ENCODE measurements at places on chromosomes 5 and 9.
A peak's percentile ranks its signal among the peaks of the same experiment; 100 is the strongest.

DNA sequence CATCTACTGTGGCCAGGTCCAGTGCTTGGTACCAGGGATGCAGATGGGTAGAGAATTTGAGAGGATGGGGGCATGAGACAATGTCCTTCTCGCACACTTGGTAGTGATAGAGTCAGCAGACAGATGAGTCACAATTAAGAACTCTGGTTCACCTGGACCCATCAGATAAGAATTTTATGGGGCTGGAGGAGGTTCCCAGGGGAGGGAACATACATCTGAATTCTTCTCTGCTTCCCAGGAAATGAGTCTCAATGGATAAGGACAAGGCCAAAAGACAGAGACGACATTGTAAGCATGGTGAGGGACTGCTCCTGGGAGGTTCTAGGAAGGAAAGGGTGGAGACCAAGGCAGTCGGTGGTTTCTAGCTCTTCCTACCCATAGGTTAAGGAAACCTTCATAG lies 5.3 kb downstream of the SLC4A9 start:
- DNase-seq = no peak

DNA sequence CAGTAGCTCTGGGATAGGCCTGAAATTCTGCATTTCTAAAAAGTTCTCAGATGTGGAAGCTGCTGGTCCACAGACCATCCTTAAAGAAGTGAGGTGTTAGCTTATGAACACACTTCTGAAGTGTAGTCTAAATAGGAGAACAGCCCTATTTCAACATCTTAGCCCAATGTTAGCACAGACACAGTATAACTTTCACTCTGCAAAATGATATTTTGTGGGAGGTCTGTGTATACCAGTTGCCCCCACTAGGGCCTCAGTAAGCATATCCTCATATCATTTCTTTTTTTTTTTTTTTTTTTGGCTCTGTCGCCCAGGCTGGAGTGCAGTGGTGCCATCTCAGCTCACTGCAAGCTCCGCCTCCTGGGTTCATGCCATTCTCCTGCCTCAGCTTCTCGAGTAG lies 7.5 kb upstream of the HABP4 start:
- DNase-seq = no peak

GRCh38 chr5:81854485-81854884 lies 103.6 kb upstream of the SSBP2 start:
- no peak for DNase-seq

- no peak for DNase-seq
These were observed 125.8 kb downstream of the ARRDC3 start for GRCh38 chr5:91257301-91257700.

DNA sequence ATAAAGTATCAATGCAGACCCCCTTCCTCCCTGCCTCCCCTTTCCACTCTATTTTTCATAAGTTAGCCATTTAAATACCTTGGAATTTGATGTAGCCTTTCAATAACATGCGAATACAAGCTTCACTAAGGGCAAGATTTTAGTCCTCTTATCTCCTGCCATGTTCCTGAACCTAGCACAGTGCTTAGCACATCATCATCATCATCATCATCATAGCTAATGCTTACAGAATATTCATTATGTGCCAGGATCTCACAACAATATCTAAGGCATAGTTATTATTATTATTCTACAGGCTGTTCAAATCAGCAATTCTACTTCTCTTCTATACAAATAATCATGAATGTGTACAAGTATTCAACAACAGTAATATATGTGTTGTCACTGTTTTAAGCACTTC lies 20.4 kb downstream of the KLHL3 start:
- no peak for DNase-seq

GRCh38 chr5:38725371-38725865 lies 120.4 kb upstream of the OSMR start:
- DNase-seq = no peak

DNA sequence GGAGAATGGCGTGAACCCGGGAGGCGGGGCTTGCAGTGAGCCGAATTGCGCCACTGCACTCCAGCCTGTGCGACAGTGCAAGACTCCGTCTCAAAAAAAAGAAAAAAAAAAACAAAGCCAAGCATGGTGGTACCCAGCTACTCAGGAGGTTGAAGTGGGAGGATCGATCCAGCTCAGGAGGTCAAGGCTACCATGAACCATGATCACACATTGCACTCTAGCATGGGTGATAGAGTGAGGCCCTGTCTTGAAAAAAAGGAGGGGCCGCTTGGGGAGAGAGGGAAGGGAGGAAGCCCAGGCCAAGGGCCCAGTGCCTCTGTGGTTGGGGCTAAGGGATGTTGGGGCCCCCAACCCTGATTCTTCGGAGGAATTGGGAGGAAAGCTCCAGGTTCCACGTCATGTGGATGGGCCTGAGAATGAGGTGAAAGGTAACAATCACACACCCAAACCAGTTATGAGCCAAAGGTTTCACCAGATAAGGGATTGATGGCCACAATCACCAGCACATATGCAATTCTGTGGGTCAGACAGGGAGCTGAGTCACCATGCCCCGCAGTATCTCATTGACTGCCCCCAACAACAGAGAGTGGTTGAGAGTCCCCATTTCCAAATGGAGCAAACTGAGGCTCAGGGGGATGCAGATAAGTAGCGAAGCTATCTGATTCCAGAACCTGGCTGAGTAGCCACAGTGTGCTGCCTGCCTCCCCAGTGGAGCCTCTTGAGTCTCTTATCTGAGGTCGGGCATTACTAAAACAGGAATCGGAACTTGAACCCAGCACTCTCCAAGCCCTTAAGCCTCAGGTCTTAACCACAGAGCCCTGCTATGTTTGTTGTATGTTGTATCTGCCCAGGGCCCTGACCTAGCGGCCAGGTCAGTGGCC lies 20.5 kb downstream of the SWI5 start:
- DNase-seq = no peak

- DNase-seq = no peak
These were observed 4.7 kb upstream of the ISCA1 start for GRCh38 chr9:86287013-86287412.

- peak; percentile 40 for DNase-seq
These were observed 44.8 kb downstream of the PARP8 start for GRCh38 chr5:50711280-50711679.

- DNase-seq = no peak
These were observed 1.9 kb downstream of the TEX53 start for GRCh38 chr9:114655689-114656088.

GRCh38 chr5:95895771-95896170 lies 65.9 kb downstream of the ELL2 start:
- no peak for DNase-seq

- no peak for DNase-seq
These were observed 100.6 kb downstream of the EFNA5 start for GRCh38 chr5:107570181-107570580.

GRCh38 chr5:35540002-35540401 lies 77.7 kb upstream of the SPEF2 start:
- no peak for DNase-seq

- no peak for DNase-seq
These were observed 115.1 kb upstream of the CCDC152 start for GRCh38 chr5:42641336-42642005.

DNA sequence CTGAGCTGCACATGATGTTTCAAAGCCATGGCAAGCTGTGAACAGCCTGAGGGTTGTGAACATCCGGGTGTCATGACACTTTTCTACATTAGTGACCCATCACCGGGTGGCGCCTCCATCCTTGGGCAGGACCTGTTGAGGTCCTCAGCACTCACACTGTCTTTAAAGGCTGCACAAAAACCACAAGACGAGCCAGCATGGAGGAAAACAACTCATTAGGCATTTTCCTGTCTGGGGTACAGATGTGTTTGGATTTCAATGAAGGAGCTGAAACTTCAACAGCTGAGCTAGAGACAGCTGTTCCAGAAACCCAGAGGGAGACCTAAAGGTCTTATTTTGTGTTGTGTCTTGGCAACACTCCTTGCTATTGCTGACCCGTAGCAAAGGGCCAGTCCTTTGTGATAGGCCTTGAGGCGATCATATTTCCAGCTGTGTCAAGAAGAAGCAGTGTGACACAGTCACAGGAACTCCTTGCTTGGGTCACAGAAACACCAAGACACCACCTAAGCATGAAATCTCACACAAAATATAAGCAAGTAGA lies 151.8 kb upstream of the VLDLR start:
- DNase-seq = peak; percentile 1

DNA sequence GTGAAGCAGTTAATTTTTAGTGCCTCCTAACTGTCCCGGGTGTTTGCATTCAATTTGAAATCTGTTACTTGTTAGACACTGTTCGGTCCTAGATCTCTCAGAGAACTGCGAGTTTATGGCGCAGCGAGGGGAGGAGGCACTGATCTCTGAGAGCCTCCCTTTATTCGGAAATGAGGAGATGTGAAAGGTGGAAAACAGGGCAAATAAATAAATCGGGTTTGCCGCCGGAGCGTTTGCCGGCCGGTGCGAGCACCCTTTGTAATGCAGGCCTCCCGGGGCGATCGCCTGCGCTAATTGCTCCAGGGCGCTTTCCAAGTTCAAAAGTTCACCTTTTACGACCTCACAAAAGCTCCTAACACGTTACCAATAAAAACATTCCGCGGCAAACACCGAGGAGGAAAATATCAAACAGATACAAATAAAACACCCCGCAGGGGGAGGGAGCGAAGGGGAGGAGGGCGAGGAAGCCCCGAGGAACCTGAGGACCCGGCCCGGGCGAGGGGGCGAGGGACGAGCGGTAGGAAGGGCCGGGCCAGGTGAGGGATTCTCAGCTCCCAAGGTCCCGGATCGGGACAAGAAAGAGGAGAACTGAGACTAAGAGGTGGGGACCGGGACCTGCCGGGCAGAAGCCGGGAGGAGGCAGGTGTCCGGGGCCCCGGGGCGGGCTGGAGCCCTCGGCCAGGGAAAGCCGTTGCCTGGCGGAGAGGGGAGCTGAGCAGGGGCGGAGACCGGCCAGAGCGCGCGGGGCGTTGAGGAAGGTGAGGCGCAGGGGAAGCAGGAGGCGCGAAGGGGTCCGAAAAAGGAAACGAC lies 1.4 kb downstream of the NR6A1 start:
- DNase-seq = no peak

DNA sequence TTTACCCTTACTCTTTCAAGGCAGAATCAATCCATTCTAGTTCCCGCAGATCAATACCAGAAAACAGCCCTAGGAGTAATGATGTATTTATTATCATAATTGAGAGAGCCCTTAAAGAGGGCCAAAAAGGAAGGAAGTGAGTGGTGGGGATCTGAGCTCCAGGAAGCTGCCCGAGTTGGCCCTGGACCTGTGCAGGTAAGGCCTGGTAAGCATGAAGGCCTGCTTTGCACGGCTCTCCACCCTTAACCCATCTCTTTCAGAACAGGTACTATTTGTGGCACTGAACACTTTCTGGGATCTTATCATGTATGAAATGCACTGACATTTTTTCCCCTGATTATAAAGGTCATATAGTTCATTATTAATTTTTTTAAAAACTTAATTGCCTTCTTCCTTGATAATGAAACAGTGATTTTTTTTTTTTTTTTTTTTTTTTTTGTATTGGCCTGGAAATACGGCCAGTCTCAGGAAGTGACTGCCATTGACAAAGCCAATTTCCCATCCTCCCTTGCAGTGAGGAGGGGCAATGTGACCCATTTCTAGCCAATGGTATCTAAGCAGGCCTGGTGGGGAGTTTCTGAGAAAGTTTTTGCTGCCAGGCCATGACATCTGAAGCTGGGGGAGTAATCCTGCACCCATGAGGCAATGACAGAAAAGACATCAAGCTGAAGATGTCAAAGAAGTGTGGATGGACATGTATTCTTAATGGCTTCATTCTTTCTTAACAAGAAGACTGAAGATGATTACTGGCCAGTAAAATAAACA lies 6.3 kb upstream of the MVB12B start:
- no peak for DNase-seq

GRCh38 chr9:128082151-128082550 lies 14.1 kb downstream of the SLC25A25 start:
- no peak for DNase-seq

- DNase-seq = no peak
These were observed 78.0 kb upstream of the TGFBR1 start for GRCh38 chr9:99026956-99027298.

GRCh38 chr5:56412601-56413379 lies 179.7 kb upstream of the ANKRD55 start:
- DNase-seq = no peak

DNA sequence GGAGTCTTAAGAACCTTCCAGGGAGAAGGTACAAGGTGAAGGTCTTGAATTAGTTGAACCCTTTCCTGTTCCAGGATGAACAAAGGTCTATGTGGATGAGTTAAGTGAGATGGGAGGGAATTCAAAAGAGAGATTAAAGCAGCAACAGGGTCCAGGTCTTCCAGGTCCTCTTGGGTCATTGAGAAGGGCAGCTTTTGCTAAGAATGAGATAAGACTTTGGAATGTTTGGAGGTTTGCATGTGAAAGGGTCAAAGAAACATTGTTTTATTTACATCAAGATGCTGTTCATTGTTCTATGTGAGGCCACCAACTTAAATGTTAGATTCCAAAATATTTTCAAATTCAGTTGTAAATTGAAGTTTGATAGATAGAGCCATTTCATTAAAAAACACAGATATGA lies 463.9 kb downstream of the ANXA1 start:
- no peak for DNase-seq

GRCh38 chr9:33024966-33025571 lies at the start of gene DNAJA1:
TSS of gene DNAJA1 (plus strand) at chr9:33025273. CDS start at chr9:33026485, 1,212 bp downstream.
- DNase-seq = peak; percentile 91

GRCh38 chr5:126615286-126615685 lies 14.5 kb downstream of the PHAX start:
- DNase-seq = no peak

DNA sequence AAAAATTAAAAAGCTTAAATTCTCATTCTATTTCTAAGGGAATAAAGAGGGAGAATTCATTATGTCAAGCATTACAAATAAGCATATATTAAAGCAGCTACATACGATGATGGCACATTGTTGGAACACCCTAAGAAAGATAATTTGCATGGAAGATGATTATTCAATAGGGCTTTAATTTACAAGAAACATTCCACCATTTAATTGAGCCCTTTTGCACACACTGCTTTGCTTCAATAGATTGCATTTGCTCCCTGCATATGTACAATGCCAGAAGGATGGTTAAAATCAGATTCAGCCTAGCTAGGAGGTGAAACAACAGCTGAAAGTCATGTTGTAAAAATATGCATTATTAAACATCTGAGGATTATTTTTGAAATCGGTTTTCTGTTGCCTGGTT lies 21.8 kb downstream of the KIAA1958 start:
- no peak for DNase-seq

DNA sequence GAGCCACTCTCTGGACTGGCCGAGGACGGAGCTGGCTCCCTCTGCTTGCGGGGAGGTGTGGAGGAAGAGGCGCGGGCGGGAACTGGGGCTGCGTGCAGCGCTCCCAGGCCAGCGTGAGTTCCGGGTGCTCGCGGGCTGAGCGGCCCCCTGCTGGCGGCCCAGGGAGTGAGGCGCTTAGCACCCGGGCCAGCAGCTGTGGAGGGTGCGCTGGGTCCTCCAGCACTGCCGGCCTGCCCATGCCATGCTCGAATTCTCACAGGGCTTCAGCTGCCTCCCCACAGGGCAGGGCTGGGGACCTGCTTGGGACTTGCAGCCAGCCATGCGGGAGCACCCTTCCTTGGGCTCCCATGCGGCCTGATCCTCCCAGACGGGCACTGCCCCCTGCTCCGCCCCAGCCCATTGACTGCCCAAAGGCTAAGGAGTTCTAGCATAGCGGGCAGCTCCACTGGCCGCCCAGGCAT lies 416.9 kb downstream of the MRPS30 start:
- no peak for DNase-seq

All from stimulated activated CD4-positive, alpha-beta T cell treated with anti-CD3 and anti-CD28 coated beads, Interleukin-4, amount 100 ng/mL, for 48 hours (primary cell).